BJ (cell line): ENCODE measurements at places on chromosomes 3 and 15.
A peak's percentile ranks its signal among the peaks of the same experiment; 100 is the strongest.

GRCh38 chr3:140276703-140277102, 341.7 kb downstream of the CLSTN2 start:
- no peak for DNase-seq

- DNase-seq = no peak
Measured at GRCh38 chr3:7562892-7563291, 702.0 kb downstream of the GRM7 start.

DNA sequence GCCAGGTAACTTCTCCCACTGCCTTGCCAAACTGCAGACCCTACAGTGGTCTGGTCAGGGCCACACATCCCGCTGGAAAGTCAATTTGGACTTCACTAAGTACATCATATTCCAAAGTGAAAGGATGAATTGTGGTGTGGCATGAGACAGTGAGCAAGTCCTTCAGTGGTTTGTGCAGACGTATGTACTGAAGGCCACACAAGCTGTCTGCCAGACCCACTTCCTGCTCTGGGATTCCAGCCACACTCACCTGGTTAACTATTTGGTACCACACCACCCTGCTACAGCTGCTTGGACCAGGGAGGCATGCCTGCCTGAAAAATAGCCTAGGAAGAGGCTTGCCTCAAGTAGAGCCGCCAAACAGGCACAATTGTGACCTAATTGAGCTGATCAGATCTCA, 94.1 kb upstream of the STRIT1 start:
- no peak for DNase-seq

DNA sequence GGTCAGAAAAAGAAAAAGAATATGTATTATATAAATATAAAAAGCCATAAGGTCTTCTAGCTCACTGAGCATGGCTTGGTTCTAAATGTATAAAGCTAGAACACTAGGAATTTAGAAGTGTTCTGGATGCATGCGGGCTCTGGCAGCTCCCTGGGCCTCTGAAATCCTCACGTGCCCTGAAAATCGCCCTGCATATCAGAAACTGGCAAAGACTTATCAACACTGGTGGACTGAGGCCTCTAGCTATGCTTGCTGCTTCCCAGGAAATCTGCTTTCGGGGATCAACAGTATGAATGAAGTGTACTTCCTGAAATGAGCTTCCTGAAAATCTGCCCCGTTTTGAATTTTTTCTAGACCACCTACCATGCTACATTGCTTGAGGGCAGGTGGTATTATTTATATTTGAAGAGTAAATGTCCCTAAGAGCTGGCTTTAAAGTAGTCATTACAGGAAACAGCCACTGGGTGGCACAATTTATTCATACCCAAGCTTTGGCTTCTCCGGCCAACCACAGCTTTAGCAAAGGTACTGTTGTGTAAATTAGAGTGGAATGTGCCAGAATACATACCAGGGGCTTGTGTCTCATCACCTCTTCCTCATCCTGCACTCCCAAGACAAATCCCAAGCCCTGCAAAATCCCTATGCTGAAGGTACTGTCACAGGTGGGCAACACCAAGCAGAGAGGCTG, 17.7 kb downstream of the CRTAP start:
- no peak for DNase-seq

DNA sequence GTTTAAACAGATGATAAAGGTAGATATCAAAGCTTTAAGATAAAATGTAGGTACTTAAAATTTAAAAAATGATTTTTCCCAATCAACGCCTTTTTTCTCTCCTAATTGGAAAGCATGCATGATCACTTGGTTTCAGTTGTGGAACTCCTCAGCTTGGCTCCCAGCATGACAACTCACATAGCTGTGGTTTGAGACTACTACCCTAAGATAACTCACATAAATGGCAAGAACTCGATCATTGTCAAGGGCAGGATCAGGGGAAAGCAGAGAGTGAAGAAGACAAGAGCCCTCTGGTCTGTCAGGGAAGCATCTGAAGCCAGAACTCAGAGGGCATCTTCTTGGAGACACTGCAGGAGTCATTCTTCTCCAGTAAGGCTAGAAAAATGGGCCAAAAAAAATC, 516.7 kb downstream of the NTRK3 start:
- no peak for DNase-seq

DNA sequence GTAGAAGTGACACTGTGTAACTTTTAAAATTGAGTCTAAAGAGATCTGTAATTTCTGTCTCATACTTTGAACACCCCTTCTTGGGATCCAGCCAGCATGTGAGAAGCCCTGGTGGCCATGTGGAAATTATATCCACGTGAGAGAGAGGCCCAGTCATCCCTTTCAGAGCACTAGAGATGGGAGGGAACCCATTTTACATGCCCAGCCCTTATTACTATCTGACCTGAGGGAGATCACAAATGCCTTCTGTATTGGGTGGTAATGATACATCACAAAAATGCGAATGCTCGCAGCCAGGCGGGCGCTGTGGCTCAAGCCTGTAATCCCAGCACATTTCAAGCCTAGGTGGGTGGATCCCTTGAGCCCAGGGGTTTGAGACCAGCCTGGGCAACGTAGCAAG, 27.3 kb upstream of the TRAK1 start:
- DNase-seq = peak; percentile 90

GRCh38 chr3:15174953-15175352, 31.1 kb upstream of the CAPN7 start:
- no peak for DNase-seq

DNA sequence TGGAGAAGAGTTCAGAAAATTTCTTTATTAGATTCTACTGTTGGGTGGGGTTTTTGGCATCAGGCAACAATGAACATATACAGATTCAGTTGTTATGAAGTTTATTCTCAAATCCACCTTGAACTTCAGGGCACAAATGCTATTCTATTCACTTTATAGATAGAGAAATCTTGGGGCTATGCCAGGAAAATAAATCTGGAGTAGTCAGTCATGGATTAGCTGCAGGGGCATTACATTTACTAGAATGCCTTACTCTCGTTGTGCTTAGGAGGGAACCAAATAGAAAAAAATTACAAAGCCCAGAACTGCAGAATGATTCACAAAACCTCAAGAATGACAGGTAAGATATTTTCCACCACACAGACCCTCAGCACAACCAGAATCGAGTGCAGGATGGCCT, 216.7 kb downstream of the CDIN1 start:
- DNase-seq = no peak

DNA sequence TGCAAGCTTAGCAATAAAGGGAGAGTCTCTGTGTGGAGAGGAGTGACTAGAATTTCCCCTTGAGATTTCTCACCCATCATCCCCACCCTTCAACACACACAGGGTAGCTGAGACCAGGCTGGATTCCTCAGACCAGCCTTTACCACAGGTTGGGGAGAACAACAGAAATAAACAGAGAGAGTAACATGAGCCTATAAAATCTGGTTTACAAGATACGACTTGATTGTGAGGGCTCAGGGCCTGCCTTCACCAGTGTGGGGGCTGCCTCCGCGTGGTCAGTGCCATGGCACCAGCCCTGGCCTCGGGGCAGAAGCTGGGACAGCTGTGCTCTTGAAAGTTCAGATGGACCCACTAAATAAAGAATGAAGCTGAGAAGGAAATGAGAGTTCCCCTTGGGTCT, 14.6 kb upstream of the MAGEF1 start:
- DNase-seq = no peak
